ENCODE measurements at places on chromosomes 3 and 15.
A peak's percentile ranks its signal among the peaks of the same experiment; 100 is the strongest.

GRCh38 chr3:170062068-170062467 is 24.3 kb downstream of the GPR160 start:
- DNase-seq, result no peak

DNA sequence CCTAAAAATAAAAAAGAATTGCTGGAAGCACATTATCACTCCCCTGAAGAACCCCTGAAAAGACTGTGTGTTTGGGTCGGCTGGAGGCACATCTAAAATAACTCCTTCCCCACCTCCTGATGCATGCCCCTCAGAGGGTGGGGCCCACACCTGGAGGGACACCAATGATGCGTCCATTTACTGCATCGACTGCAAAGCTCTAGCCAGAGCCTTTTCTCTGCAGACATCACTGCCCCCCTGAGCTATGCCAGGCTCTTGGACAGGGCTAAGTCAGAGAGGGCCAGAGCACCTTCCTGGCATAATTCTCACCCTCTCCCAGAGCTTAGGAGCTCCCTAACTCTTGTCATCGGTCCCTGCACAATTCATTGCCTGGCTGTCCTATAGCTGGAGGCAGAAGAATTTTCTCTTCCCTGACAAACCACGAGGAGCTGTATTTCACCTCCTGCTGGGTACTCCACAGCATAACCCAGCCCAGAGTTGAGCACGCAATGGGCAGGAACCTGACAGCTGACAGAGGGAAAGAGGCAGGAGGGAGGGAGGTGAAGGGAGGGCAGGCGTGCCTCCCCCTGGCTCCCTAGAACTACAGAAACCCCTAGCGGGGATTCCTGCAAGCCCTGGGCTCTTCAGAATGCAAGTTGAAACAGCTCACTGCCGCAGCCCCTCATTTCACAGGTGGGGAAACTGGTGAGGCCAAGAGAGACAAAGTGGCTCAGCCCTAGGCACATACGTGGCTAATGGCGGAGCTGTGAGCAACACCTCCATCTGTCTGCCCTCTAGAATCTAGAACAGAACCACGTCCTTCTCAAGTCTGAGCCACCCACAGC is 46.6 kb downstream of the XXYLT1 start:
- peak; percentile 10 for DNase-seq

DNA sequence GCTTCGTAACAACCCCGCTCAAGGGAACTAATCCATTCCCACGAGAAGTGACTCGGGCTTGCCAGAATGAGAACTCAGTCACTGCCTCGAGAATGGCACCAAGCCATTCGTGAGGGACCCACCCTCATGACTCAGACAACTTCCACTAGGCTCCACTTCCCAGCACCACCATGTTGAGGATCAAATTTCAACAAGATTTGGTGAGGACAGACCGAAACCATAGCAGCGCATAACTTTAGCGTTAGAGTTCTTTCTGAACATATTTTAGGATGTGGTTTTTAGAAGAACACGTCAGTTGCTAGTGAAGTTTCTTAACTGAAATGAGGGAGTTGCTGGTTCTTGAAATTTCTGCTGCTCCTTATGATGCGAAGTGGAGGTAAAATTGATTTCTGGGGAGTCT is 13.5 kb downstream of the PTPRG start:
- no peak for DNase-seq

GRCh38 chr3:179842061-179842460 is 189.2 kb downstream of the USP13 start:
- no peak for DNase-seq

DNA sequence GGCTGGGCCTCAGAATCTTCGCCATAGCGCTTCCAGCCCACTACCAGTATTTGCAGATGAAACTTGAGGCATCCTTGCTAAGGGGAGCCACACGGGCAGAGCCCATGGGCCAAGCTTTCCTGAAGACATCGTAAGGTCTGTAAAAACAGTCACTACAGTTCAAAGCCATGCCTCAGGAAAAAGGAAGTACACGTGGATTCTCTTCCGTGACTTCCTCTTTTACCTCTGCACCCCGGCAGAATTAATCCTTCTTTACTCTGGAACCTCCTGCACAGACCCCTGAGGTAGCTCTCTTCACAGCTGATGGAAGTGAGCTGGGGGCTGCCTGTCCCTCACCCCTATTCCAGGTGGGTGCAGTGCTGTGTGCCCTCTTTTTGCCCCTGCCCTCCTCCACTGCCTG is 129.2 kb downstream of the CHDH start:
- no peak for DNase-seq

GRCh38 chr3:71926262-71926600 is 141.3 kb upstream of the PROK2 start:
- no peak for DNase-seq

DNA sequence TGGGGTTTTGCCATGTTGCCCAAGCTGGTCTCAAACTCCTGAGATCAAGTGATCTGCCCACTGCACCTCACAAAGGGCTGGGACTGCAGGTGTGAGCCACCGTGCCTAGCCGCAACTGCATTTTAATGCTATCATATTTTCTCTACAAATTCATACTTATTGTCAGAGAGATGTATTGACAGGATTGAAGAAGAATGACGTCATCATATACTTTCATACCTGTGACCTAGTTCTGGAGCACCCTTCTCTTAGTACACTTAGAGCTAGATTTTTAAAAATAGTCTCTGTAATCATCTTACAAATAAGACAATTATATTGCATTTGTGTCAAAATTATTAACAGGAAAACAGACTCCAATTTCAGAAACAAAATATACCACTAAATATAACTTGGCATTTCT is 242.8 kb upstream of the PDZRN3 start:
- DNase-seq, result no peak

DNA sequence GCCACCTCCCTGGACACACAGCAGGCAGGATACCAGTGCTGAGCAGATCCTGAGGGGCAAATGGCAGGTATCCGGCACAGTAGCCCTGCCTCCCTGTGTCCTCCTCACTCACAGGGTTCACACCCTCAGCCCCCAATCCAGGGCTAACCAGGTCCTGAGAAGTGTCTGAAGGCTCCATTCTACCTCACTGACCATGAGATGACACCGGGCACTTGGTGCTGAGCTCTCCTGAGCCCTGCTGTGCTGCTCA is 115.4 kb upstream of the ATP2B2 start:
- DNase-seq, result no peak

- peak; percentile 12 for DNase-seq
Observed at GRCh38 chr15:99486371-99487336, 79.1 kb upstream of the MEF2A start.

GRCh38 chr3:188400494-188401243 is 246.7 kb downstream of the LPP start:
- DNase-seq, result peak; percentile 36

Data from activated T-cell treated with anti-CD3 and anti-CD28 coated beads, Interleukin-2, amount 50 U/mL, for 48 hours (primary cell).